HT1080 (cell line): ENCODE measurements at places on chromosomes 7 and 10. TPM values are rescaled to one million over a fixed set of nuclear protein-coding genes. Genes with fewer than 3 reads are reported as not detected.

- peak; percentile 11 for DNase-seq
Observed at GRCh38 chr10:77036993-77037734, 600.4 kb downstream of the KCNMA1 start.

GRCh38 chr7:40761762-40762560, 627.2 kb downstream of the SUGCT start:
- no peak for DNase-seq

DNA sequence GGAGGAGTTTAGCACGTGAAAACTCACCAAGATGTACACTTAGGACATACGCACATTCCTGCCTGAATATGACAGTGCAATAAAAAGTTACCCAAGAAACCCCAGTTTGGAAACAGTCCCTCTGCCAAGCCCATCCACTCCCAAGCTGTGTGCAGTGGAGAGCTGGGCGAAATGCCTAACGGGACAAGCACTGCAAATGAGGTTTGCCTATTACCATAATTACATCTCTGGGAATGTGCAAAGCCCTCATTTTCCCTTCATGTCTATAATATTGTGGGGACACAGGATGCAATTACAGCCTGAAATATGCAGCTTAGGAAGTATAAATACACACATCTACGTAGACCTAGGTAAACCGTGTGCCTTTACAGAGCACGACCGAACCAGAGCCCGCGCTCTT, 117.5 kb downstream of the PLXNA4 start:
- DNase-seq = no peak

GRCh38 chr7:20797462-20798080, 10.9 kb upstream of the SP8 start:
- peak; percentile 18 for DNase-seq

Gene ASB15
- not detected in 2 replicates for total RNA-seq

DNA sequence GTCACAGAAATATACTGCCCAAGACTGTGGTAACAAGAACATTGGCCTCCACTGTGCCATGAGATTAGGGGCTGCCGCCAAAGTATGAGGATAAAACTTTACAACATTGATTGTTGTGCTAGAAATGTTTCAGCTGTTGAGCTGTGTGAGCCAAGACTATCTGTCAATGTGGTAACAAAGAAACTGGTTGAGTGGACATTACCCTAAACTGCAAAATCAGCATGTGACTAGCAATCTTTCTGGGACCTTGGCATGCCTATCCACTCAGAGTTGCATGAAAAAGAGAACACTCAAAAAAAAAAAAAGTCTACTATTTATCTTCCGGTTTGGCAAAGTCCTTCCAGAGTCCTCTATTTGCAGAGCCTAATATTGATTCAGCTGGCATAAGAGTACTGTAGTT, 605.6 kb upstream of the CNTNAP2 start:
- DNase-seq = no peak

GRCh38 chr10:104033966-104034365, 51.7 kb downstream of the COL17A1 start:
- DNase-seq = no peak

Gene SORCS3
- 0.03 and 0.05 TPM in 2 replicates for total RNA-seq

DNA sequence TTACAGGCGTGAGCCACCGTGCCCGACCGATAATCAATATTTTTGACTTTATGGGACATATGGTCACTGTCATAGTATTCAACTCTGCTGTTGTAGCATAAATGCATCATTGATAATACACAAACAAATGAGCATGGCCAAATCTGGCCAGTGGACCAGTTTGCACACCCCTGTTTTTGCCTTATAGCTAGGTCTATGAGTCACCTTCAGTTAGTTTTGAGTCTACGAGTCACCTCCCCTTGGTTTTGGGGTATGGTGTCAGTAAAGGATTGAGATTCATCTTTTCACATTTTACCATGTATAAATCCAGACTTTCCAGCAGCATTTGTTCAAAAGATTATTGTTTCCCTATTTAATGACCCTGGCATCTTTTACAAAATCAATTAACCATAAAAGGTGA, 362.5 kb upstream of the NRP1 start:
- DNase-seq = peak; percentile 12

Gene ASB4
- total RNA-seq = not detected in 2 replicates

DNA sequence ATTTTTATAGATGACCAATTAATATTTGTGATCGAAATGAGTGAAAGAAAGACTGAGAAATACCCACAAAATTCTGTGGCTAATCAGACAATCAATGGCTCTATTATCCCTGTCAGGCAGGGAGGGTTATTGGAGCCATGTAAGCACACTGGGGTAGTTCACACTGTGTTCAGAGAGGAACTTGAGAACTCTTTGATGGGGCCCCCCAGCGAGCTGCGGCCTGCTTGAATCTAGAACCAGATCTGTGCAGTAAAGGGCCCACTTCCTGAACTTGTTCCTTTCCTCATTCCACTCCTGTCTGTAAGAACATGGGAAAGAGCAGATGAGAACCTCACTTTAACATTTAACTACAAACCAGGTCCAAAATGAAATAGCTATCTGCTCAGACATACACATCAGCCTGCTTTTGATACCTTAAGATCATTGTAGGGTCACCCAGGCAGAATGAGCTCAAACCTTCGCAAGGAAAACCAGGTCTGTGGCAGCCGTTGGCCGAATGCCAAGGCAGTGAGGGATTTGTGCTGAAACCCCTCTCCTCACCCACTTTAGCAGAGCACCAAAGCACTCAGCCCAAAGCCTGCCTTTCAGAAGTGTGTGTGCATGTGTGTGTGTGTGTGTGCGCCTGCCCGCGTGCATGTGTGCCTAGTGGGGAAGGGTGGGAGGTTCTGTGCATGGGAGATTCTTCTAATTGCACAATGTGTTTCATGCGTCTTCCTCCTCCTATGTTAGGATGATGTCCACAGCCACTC, 365.6 kb upstream of the MGMT start:
- DNase-seq = no peak

DNA sequence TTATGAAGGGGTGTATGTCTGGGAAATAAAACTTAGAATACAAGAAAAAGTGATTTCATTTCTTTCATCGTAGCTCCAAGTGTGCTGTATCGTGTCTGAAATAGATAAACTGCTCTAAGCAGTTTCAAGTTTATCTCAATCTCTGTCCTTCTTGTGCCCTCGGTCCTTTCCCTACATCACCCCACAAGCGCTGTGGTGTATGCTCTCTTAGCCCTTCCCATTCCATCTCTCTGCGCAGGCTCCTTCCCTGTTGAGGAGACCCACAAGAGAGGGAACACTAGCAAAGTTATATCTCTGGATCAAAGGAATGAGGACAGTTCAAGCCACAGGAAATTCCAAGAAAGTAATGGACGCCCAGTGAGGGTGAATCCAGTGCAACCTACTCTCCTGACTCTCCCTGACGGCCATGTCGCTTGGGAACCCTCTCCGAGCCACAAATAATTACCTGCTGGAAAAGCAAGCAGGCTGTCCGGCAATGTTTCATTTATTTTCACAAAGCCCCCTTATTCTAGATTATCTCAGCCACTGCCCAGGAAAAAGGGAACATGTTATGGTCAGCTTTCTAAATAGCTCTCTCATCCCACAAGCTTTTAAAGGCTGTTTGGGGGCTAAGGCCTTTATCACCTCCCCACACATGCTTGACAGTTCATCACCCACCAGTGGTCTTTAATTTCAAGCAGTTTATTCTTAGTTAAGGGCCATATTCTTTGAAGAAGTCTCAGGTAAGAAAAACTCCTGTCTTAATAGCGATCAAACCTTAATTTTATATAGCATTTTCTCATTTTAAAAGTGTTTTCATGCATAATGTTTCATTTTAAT, 34.8 kb downstream of the LRRC4 start:
- DNase-seq = no peak

- DNase-seq = no peak
Observed at GRCh38 chr7:115728518-115728917, 302.0 kb downstream of the TFEC start.

DNA sequence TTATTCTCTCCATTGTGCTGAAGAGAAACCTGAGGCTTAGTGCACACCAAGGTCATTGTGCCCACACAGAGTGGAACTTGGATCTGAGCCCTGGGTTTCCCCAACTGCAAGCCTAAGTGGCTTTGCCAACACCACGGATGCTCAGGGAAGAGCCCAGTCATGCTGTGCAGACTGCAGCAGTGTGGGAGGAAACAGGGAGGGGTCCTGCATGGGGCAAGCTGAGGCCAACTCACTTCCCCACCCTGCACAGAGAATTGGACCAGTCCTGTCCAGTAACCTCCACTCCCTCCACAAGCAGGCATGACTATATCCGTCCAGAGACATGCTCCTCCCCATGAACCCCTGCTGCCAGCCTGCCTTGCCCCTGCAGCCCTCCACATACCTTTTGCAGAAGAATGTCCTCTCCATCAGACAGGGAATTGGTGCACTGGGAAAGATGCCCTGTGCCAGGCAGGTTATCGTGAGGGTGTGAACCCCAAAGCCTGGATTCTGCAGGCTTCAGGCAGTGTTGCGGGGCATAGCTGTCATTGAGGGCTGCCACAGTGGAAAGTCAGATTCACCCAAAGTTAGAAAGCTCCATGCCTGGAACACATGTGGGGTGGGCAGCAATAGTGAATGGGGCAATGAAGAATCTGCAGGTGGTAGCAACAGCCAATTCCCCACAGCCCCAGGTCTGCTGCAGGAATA, 44.9 kb downstream of the DRGX start:
- no peak for DNase-seq

Gene VGF
- total RNA-seq = 29.8 and 45.2 TPM in 2 replicates

Gene OR2A42
- not detected in 2 replicates for total RNA-seq

DNA sequence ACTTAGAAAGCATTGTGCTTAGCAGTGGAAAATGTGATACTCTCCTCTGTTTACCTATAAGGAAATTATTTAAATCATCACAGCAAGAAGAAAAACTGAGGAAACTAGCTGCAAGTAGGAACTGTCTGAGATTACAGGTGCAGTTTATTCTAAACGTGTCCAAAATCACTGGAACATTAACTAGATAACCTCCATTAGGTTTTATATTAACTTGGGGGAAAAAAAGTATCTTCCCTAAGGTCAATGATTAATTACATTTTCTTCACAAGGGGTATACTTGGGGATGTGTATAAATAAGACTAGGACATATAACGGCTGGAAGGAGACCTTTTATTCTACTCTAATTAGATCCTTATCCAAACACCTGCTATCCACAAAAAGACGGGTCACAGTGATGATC, 3.7 kb downstream of the GOT1 start:
- DNase-seq = no peak

Gene MSS51
- 0.13 and 0.20 TPM in 2 replicates for total RNA-seq
